Muscle of leg (tissue), 16 donors: ENCODE measurements at places on chromosomes 4 and X. TPM values are rescaled to one million over a fixed set of nuclear protein-coding genes. Genes with fewer than 3 reads are reported as not detected.
A peak's percentile ranks its signal among the peaks of the same experiment; 100 is the strongest.

Gene RNF175
- 1.2 TPM for total RNA-seq

Gene GUCY1A1
- 16.4 TPM for total RNA-seq

Gene FATE1
- 1.2 TPM for total RNA-seq

Gene IBSP
- total RNA-seq = not detected

Gene RBMXL3
- total RNA-seq = not detected

Gene TMEM271
- 0.04 TPM for total RNA-seq

Gene CPLX1
- total RNA-seq = 0.13 TPM

Gene STIM2
- 46.1 TPM for total RNA-seq

Gene SEPTIN6
- 39.0 TPM for total RNA-seq

Gene SSX3
- total RNA-seq = not detected

Gene GRIPAP1
- 9.9 TPM for total RNA-seq

Gene PRR32
- total RNA-seq = 95.8 TPM

Gene FHDC1
- total RNA-seq = 3.6 TPM

Gene ITIH6
- total RNA-seq = 0.22 TPM

Gene NOX1
- not detected for total RNA-seq

Gene CD99L2
- 23.0 TPM for total RNA-seq

Gene GYPB
- total RNA-seq = 5.3 TPM

Gene DEFB131A
- not detected for total RNA-seq

Gene FAAH2
- 0.49 TPM for total RNA-seq

Gene TRPC3
- total RNA-seq = 0.93 TPM

DNA sequence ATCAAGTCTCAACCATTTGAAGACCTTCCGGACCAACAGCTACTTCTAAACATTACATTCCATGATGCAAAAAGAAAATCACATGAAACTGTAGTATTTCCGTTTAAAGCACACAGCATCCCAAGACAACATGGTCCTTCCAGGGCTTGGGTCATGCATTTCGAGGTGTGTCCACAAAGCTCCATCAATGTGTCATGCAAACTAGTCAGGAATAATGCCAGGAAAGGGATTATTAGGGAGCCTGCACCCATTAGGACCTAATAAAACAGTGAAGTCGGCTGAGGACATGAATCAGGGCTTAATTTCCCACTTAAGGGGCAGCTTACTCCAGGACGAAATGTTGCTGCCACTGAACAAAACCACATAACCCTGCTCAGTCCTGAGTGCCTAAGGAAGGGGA lies 177.9 kb downstream of the TSPAN5 start:
- DNase-seq = no peak

DNA sequence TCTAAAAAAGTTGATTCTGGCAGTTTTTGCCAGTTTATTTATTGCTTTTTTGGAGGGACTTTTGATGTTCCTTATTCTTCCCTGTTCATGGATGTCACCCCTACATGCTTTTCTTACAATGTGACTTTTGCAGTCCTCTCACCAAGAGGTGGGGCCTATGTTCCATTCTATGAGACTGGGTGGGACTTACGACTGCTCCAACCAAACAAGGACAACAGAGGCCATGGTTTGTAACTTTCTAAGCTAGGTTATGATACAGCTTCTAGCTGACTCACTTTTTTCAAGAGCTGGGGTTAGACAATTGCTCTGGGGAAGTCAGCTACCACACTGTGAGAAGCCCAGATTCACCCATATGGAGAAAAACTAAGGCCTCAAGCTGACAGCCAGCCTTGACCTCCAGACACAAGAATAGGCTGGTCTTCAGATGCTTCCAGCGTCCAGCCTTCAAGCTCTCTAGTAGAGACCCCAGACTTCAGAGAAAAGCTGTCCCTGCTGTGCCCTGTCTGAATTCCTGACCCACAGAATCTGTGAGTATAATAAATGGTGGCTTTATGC lies 39.5 kb downstream of the ENOPH1 start:
- DNase-seq = no peak

- no peak for DNase-seq
These were observed 80.8 kb upstream of the PDE5A start for GRCh38 chr4:119709418-119709817.

- peak; percentile 6 for DNase-seq
These were observed 133.2 kb downstream of the ENOX2 start for GRCh38 chrX:130769835-130770234.

- DNase-seq = peak; percentile 74
These were observed 10.3 kb downstream of the ATP5ME start for GRCh38 chr4:663438-664428.

- DNase-seq = no peak
These were observed 792.3 kb upstream of the HS3ST1 start for GRCh38 chr4:12221031-12221430.

DNA sequence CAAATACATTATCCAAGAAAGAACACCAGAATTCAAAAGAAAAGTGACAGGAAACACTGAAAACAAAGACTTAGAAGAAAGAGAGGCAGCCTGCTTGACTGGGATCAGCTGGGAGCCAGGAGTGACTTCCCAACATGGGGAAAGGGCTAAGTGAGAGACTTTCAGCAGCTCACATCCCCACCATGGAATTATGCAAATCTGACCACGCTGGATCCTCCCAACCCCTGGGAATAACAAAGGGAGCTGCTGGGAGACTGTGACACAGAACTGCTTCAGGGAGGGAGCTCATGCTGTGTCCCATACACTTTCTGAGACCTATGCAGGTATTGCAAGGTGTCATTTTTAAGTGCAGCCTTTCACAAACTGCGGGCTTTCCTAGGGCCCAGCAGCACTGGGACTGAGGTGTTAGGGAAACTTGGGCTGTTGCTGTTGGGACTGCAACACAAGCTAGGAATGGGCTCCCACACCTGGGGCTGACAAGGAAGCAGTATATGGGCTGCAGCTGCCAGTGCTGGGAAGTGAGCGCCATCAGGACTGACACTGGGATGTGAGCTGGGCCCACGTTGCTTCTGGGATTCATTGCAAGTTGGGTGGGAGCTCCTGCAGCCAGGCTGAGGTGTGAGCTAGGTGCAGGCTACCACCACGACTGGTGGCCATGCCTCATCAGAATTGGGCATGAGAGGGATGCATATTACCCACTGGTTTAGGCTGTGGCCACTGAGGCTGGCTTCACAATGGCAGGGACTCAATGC lies 139.1 kb downstream of the KDR start:
- no peak for DNase-seq

DNA sequence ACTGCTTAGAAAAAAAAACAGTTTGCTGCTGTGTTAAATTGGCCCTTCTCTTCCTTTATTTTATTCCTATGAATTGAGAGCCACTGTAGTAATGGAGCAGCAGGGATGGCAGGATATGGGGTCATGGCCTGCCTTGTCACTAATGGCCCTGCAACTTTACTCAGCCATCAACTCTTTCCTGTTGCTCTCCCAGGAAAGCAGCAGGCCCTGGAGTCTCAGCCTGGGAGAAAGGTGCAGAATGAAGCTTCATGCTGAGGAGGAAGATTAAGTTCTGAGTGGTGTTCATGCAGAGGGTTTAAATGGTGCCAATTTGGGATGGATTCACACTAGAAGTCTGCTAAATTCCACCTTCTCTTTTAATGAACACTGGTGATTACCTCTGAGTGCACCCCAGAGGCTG lies 285.6 kb downstream of the GPAT3 start:
- no peak for DNase-seq

DNA sequence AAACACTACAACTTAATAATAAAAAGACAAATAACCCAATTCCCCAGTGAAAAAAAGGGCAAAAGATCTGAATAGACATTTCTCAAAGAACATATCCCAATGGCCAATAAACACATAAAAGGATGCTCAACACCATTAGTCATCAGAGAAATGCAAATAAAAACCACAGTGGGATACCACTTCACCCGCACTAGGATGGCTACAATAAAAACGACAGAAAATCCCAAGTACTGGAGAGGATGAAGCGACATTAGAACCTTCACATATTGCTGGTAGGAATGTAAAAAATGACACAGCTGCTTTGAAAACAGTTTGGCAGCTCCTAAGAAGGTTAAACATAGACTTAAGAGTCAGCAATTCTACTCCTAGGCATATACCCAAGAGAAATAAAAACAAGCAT lies 140.6 kb upstream of the ARX start:
- DNase-seq = no peak

DNA sequence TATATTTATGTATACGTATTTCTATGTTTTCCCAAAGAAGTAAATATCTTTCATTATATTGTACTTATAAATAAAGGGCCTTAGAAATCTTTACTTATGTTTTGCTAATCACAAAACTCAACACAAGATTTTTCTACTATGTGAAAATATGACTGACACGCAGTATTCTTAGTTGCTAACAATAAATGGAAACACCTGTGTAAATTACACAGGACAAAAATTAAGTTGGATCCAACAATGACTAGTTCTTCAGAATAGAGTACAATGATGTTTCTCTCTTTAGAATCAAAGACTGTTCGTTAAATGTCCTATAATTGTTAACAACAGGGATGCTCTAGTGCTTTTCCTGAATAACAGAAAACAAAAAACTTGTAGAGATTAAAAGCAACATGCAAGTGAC lies 96.1 kb downstream of the PPP3CA start:
- DNase-seq = no peak

DNA sequence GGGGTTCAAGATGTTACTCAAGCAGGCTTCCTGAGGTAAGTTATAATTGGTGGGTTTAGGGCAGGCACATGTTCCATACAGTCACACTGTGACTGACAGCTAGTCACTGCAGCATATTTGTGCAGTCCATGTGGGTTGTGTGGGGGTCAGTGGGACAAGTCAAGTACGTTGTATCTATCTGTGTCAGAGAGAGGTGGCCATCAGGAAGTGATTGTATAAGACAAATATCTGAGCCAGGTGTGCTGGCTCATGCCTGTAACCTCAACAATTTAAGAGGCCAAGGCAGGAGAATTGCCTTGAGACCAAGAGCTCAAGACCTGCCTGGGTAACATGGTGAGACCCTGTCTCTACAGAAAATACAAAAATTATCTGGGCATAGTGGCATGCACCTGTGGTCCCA lies 509.3 kb downstream of the CENPC start:
- DNase-seq = no peak

GRCh38 chr4:180099957-180100356 lies 2143.2 kb upstream of the TENM3 start:
- DNase-seq = no peak

GRCh38 chrX:133415276-133416105 lies at the start of gene GPC4:
TSS of gene GPC4 (minus strand) at chrX:133415489. CDS start at chrX:133414965, 524 bp downstream.
- peak; percentile 89 for DNase-seq

DNA sequence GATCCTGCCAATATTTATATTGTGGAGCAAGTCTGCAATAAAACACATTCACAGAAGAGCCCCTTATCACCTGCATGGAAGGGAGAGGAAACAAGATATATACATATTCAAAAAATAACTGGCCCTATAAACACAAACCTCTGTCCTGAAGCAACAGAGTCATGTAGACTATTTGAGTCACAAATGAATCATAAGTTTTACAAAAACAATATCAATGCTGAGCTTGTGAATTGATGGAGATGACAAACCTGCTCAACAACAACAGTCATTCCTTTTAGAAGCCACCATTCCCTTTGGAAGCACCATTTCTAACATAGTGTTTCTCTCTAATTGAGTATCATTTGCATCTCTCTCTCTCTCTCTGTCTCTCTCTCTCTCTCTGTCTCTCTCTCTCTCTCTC lies 313.9 kb downstream of the MID1IP1 start:
- no peak for DNase-seq

- DNase-seq = peak; percentile 38
These were observed 11.5 kb downstream of the SMAD1 start for GRCh38 chr4:145493166-145493565.

DNA sequence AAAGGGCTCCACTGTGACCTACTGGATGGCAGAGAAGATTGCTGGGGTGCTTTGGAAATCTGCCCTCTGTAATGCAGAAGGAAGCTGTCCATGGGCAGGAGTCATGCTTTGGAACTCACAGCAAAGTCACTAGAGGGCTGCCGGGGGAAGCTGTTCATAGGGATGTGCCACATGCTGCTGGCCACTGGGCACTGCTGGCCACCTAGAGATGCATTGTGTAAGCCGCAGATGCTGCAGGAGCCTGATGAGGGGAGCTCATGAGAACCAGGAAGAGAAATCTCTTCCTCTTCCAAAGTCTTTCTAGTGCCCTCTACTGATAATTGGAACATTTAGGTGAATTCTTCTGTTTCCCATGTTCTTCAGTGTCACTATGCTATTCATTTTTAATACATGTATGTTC lies 31.2 kb upstream of the UXT start:
- no peak for DNase-seq

DNA sequence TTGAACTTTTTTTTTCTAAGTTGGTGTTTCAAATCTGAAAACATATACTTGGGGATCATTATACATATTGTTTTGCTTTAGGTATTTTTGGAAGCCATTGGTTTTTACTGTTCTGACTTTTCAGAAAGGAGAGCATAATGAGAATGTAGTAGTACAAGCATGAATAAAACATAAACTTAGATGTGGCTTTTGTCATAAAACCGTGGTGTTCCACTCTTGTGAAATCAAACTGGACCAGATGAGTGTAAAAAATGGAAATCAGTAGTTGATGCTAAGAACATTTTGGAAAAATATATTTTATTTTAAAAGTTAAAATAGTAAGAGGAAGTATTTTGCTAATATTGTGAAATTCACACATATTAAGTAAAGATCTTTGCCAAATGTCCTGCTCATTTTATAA lies 29.6 kb downstream of the GUCY1A1 start:
- no peak for DNase-seq

- no peak for DNase-seq
These were observed 63.7 kb upstream of the ARSJ start for GRCh38 chr4:114043116-114043515.

- DNase-seq = no peak
These were observed 65.1 kb downstream of the PPP3CA start for GRCh38 chr4:101282076-101282844.

DNA sequence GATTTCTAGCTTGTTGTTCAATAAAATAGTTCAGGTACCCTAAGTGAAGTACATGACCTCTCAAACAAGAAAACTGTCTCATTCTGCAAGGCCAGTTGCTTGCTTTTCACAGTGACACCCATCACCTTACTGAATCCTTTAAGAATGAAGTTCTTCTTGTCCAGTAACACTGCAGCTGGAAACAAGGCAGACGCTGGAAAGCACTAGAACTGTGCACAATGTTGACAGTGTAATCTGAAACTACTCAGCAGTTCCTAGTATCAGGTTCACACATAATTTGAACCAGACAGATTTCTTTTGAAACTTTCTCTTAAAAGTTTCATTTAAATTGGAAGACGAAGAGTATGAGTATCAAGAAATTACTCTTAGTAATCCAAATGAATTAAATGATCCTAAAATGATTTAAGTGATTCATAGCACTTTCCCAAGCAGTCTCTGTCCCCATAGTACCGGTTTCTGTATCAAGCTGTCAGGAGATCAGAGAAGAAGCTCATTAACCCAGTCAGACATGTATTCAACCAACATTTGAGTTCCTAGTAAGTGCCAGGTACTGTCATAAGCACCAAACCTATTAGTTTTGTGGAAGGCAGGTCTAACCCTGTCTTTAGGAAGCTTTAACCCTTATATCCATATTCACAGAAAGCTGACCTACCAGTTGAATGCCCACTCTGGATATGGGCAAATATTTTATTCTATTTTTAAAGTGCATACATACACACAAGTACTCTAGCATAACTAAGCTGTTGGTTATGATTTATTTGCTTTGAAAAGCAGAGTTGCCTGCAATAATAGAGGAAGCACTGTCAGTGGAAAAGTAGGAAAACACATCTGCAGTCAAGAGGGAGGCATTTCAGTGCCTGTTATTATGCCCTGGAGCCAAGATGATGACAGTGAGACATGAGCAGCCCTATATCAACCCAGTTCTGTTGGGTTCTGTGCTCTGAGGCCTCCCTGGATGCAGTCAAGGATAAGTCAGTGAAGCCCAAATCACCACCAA lies 63.6 kb downstream of the PALLD start:
- DNase-seq = peak; percentile 52

GRCh38 chrX:15146515-15146914 lies 123.4 kb downstream of the ASB9 start:
- DNase-seq = no peak
